Kidney tubule cell (primary cell): ENCODE measurements at places on chromosomes 1 and 21.

DNA sequence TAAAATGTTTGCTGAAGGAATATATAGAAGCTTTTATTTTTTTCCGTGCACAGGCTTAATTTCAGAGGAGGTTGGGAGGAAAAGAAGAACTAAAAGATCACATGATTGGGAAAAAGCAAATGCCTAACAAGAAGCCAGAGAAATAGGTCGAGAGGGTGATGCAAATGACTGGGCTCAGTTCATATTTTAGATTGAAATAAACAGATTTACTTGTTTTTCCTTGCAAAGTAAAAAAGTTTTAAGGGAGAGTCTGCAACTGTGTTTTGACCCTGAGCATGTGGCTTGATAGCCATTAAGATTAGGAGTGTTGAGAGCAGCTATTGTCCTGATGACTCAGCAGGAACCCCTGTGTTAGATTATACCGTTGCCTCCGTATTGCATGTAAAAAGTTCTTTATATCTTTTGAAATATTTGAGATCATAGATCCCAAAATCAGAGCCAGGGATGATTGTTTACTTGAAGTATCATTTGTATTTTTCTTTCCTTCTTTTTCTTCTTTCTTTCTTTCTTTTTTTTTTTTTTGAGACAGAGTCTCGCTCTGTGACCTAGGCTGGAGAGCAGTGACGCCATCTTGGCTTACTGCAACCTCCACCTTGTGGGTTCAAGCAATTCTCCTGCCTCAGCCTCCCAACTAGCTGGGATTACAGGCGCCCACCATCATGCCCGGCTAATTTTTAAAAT lies 20.2 kb downstream of the CLIC4 start:
- DNase-seq, result no peak

DNA sequence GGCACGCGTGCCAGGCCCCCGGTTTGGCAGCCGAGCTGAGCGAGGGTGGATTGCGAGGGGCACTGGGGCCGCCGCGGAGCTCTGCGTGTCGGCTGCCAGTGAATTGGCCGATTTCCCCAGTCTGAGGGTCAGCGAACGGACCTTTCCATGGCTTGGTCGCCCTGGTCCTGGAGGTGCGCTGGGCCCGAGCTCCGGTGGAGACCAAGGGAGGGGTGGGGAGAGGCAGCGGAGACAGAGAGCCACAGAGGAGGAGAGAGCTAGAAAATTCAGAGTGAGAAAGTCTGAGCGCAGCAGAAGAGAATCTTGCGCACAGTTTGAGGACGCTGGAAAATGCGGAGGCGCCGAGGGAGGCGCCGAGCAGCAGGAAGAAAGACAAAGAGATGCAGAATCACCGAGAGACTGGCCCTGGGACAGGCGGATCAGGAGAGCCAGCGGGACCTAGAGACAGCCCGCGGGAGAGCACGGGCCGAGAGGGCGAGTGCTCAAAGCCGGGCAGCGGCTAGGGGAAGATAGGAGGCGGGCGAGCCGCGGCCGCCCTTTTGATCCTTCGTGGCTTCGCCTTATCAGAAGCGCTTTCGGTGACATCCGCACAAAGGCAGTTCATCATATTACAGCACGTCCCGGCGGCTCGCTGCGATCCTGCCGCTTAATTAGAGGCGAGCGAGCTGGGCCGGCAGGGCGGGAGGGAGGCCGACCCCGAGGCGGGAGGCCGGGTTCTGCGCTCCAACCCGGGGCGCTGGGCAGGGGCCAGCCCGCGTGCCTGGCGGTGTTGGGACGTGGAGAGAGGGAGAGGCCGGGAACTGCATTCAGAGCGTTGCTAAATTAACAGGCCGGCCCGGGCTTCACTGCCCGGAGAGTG lies 12.7 kb downstream of the PAX7 start:
- no peak for DNase-seq

GRCh38 chr1:70587872-70588366 lies 176.9 kb downstream of the CTH start:
- no peak for DNase-seq

DNA sequence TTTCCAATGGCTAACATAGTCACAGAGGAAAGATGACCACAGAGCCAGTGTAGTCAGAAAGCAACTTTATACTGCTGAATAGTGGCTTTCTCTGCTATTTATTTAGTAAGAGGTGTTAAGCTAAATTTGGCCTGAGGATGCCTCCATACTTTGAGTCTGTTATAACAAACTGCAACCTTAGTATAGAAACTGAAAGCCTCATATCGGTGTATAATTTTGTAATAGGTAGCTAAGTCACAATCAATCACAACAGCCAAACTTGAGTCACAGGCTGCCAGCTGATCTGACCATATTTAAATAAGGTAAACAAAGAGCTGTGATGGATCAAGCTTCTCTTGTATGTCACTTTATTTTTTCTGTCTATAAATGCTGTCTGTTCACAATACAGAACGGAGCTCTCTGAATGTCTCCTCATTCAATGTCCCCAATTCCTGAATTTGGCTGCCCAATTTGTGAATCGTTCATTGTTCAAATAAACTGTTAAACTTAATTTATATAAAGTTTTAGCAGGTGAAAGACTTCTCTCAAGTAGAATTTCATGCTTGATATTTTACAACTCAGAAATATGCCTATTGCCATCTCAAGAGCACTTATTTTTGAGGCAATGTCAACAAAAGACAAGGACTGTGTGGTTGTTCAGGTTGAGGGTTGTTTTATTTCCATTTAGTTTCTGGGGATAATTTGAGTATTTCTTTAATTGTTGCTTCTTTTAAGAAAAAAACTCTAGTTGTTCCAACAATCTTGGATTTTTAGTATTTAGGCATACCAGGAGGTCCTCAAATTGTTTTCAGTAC lies 339.7 kb upstream of the B3GALT2 start:
- DNase-seq, result no peak

DNA sequence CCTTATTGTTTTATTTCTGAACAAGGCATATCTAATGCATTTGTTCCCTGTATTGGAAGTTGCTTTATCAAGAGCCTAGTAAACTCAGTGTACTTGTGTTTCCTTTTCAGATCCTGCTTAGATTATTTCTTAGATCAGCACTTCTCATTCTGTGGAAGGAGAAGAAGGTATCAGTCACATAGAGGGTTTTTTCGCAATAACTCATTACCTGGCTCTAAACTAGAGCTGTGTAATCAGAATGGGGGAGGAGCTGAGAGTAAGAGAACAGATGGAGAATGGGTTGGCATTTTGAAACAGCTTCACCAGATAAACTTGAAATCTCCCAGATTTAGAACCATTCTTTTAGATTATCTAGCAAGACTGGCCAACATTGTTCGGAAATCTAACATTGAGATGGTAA lies 11.0 kb downstream of the AHCYL1 start:
- DNase-seq, result no peak

- DNase-seq, result no peak
Observed at GRCh38 chr1:56824271-56824670, 5.1 kb upstream of the FYB2 start.

GRCh38 chr1:25743164-25744139 lies 56.5 kb upstream of the SELENON start:
- DNase-seq, result no peak

- DNase-seq, result no peak
Observed at GRCh38 chr1:244047621-244048255, 3.3 kb upstream of the ZBTB18 start.

DNA sequence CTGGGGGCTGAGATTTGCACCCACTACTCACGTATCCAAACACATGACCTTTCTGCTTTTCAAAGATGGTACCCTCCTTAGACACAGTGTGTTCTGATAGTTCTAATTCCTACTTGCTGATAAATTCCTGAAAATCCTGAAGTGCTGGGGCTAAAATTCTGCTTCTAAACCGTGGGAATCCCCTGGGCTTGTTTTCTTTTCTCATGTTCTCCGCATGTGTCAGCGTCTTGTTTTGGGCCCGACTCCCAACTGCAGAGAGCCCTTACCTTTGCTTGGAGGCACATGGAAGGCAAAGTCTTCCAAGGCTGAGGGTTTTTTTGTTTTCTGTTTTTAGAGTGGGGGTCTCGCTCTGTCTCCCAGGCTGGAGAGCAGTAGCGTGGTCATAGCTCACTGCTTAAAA lies 27.2 kb downstream of the PSMG1 start:
- peak; percentile 38 for DNase-seq

DNA sequence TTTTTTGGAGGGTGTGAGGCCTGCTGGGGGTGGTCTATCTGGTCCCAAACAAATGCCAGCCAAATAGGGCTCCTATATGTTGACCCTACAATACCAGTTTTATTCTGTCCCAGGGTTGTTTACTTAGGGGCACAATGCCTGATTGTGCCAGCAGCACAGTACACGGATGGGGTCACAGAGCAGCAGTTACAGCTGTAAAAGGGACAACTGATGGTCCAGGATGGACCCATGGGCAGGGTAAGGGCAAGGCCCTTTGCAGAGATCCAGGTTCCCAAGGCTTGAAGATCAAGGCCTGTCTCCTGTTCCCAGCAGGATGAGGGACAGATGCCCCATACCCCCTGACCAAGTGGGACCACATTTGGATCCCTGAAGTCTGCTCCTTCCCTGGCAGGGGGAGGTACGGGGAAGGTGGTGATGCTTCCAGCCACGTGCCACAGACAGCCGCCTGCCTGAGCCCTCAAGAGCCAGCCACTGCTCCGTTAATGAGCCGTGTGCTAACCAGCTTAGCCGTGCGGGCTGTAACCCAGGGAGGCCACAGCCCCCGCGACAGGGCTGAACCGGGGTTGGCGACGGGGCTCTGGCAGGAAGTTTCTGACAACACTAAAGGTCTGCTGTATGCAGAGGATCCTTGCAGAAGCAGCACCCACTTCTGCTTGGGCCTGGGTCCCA lies 18.2 kb downstream of the SLC6A9 start:
- DNase-seq, result no peak

- peak; percentile 20 for DNase-seq
Observed at GRCh38 chr1:189859385-189859977, 618.2 kb downstream of the BRINP3 start.

GRCh38 chr1:109397581-109398342 lies at the start of gene SORT1:
TSS of gene SORT1 (minus strand) at chr1:109397918. CDS start at chr1:109397892, 26 bp downstream.
- peak; percentile 91 for DNase-seq

DNA sequence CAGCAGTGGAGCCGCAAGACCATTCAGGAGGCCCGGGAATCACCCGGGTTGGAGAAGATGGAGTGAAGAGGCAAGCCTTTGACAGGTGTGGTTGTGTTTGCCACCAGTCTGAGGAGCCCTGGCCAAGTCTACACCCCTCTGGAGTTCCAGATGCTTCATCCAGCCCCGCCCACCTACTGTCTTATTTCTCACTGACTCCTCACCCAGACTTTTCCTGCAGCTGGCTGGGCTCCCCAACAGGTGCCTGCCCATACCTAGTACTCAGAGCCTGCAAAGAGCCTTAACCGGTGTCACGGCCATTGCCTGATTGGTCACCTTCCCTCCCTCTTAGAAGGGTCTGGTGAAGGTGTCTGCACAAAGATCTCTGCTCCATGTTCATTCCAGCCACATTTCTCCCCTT lies 16.0 kb downstream of the SLC9A1 start:
- no peak for DNase-seq

DNA sequence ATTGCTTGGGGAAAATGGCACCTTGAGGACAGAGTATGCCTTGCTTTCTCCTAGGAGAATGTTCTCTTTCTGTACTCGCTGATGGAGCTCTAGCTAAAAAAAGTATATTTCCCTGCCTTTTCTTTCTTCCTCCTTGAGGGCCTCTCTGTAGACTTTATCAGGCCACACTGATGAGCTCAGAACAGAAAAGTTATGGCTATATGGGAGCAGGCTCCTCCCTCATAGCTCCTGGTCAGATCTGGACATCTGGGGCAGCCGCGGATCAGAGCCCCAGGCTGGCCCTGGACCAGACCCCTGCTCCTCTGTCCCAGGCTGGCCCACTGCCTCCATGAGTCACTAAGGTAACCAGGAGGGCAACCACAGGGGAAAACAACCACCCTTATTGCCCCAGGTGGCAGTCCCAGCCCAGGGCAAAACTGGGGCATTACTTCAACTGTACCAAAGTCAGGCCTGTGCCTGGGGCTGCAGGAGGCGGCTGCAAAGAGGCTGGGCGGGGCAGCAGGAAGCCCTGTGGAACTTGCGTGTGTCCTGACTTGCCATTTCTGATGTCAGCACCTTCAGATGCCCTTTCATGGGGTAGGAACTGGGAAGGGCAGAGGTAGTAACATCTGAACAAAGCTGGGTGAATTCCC lies 26.3 kb upstream of the ZNF648 start:
- no peak for DNase-seq

DNA sequence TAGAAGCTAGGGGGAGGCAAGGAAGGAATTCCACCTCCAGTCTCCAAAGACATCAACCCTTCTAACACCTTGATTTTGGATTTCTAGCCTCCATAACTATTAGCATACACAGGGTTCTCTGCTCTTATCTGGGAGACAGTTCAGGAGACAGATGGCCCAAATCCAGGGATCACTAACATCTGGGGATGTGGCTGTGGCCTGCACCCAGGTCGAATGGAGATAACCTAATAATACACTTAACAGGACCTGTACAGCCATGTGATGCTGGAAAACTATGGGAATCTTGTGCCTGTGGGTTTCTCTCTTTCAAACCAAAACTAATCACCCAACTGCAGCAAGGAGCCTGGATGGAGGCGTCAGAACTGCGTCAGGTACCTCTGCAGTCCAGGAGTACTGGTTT lies 47.6 kb downstream of the KIAA0319L start:
- no peak for DNase-seq

- no peak for DNase-seq
Observed at GRCh38 chr1:2158272-2158671, 36.3 kb downstream of the FAAP20 start.

GRCh38 chr1:186283374-186283773 lies 91.7 kb downstream of the TPR start:
- DNase-seq, result no peak

GRCh38 chr1:164361927-164362326 lies 197.1 kb upstream of the PBX1 start:
- DNase-seq, result no peak

GRCh38 chr1:15579683-15580047 lies 5.2 kb downstream of the AGMAT start:
- DNase-seq, result peak; percentile 11

- DNase-seq, result no peak
Observed at GRCh38 chr1:60994369-60994768, 88.0 kb upstream of the NFIA start.

DNA sequence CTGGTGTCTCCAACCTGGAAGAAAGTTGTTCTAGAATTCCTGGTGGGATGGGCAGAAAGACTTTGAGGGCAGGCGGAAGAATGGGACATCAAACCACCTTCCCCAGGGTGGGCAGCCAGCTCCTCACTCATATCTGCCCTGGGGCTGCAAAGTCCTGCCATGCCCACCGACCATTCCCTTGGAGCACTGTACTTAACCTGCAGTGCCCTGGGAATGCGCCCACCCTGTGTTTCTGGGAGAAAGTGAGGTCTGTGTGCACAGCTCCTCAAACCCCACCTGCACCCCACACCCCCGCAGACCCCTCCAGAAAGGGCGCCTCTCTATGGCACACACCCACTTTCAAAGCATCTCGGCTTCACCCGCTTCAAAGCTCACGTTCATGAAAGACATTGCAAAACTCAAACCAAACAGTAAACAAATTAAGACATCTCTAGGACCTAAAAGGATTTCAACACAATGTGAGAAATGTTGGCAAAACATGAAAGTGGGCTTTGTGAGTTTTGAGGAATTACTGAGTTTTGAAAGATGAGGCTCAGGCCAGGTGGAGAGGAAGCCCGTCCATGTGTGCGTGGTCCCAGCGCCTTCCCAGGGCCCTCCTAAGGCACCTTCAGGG lies 25.1 kb downstream of the KRTAP10-1 start:
- no peak for DNase-seq
